ENCODE measurements at places on chromosomes 11 and 22.

DNA sequence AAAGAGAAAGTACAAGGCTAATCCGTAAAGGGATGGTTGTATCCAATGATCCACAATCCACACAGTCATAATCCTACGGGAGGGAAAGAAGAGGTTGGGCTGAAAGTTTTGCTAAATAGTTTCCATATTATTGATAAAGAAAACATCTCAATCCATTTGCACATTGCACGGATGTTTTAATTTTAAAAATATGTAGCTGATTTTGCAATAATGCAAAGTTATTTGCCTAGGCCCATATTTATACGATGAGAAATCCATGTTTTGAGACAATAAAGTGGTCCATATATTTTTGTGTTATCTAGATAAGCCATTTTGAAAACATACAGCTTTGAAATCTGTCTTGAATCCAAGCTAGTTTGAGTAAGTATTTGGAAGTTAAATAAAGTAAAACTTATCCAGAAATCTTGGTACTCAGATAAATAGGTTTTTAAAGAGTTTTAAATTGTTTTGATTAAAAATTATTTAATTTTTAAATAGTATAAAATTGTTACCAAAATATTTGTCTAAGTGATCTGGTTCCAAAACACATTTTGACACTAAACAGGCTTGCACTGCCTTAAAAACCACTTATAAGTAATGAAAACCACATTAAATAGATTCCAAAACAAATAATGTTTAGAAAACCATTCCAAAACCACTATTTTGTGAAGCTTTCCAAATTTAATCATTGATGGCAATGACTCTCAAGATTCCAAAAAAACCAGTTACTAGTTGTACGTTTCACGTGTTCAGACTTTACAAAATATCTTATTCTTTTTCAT is 38.2 kb upstream of the PAMR1 start:
- no peak for DNase-seq

- DNase-seq = no peak
These were observed 8.0 kb downstream of the MYH9 start for GRCh38 chr22:36379593-36380361.

DNA sequence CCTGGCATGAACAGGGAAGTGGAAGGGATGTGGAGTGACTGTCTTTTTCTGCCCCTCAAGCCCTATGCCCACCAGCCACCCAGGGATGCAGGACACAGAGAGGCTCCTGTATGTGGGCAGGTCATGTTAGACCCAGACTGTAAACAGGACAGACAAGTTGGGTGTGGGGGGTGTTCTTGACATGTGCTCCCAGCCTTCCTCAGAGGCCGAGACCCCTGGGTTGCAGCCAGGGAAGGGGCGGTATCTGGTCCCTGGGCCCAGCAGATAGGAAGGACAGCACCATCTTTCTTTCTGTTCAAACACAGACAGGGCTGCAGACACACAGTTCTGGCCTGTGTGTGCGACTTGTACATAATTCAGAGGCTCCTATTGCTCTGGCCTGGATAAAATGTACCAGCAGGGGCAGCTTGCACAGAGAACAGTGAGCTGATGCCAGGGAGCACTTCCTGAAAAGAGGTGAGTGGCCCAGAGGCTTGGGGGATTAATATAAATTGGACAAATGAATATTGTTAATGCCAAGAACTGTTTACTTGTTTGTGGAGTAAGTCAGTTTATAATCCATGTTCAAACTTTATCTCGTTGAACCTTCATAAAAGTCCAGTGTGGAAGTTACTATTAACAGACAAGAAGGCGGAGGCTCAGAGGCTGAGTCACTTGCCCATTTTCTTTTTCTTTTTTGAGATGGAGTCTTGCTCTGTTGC is 16.6 kb downstream of the GDPD5 start:
- DNase-seq = no peak

DNA sequence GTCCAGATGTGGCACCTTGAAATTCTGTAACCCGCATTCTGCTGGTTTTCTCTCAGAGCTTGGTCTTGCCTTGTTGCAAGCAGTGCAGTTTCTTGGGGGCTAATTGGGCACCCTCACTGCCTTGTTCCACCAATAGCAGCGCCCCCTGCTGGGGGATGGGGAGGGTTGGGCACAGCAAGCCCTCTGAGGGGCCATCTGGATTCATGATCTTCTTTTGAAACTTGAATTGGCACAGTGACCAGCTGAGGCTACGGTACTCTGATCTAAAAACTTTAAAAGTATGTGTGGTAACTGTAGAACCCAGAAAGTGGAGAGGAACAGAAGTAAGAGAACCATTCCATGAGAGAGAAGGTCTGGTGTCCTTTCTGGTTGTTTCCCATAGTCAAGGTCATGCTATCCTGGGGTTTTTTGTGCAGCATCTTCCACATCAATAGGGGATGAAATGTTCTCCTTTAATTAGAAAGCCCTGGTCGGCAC is 64.2 kb downstream of the MED15 start:
- DNase-seq = no peak

DNA sequence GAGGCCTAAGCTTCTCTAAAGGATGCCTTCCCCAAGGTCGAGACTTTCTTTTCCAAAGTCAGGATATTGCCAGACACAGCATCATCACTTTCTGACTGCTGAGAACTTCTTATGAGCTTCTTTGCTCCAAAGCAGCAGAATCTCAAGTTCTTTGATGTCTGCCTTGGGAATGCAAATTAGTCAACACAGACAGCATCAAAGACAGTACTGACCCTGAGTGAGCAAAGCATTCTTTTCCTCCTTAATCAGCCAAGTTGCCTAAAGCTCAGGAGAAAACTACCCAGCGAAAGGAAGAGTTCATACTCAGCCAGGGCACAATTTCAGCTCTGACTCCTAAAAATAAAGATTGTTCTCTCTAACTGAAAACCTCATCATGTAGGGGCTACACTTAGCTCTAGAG is 98.0 kb downstream of the SLC36A4 start:
- no peak for DNase-seq

- no peak for DNase-seq
These were observed 102.7 kb upstream of the PARVA start for GRCh38 chr11:12274558-12275197.

GRCh38 chr11:78535027-78535426 is 39.6 kb downstream of the NARS2 start:
- no peak for DNase-seq

DNA sequence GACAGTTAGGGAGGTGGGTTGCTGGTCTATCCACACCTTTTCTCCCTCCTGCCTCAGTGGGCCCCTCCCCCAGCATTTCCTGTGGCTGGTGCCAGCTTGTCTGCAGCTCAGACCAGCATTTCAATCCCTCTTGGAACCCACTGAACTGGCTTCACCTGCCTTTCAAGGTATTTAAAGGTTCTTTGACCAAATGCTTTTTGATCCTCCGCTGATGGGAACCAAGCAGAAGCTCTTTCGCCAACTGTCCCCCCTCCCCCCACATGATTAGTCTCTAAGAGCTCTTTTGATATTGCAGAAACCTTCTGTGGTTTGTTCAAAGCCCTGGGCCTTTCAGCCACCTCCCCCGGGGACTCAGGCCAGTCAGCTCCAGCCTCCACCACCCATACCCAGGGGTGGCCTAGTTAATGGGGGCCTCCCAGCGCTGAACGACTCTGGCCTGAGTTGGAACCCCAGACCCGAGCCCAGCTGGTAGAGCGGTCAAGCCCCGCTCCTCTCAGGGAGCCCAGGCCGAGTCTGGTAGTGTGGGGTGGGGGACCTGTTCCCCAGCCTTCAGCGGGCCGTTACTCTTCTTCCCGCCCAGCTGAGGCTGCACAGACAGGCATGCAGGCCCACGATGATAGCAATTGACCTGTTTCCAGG is 6.0 kb upstream of the SYT7 start:
- DNase-seq = no peak

All from NCI-H2081 (cell line).